ENCODE measurements at places on chromosomes 16 and 17. TPM values are rescaled to one million over a fixed set of nuclear protein-coding genes. Genes with fewer than 3 reads are reported as not detected.

The MRPS34 gene
- total RNA-seq, result 58.6 TPM

The KIF2B gene
- total RNA-seq, result not detected

The ZNHIT3 gene
- total RNA-seq, result 29.1 TPM

The MFSD6L gene
- total RNA-seq, result not detected

The HEXIM1 gene
- total RNA-seq, result 10.3 TPM

The PITPNM3 gene
- 0.99 TPM for total RNA-seq

The LPO gene
- total RNA-seq, result not detected

The RDM1 gene
- under 0.01 TPM for total RNA-seq

The CEP112 gene
- total RNA-seq, result 5.4 TPM

The FGF11 gene
- 0.33 TPM for total RNA-seq

The NPIPA2 gene
- total RNA-seq, result 0.77 TPM

The MYOCD gene
- total RNA-seq, result 0.17 TPM

The HOXB5 gene
- 2.1 TPM for total RNA-seq

The C1QL1 gene
- 1.3 TPM for total RNA-seq

The TGFB1I1 gene
- total RNA-seq, result 46.9 TPM

The ALDH3A1 gene
- total RNA-seq, result 0.17 TPM

The SLC13A2 gene
- total RNA-seq, result not detected

The FLYWCH2 gene
- total RNA-seq, result 56.8 TPM

The PRR35 gene
- not detected for total RNA-seq

The TPSD1 gene
- not detected for total RNA-seq

The KRTAP1-5 gene
- total RNA-seq, result not detected

The RTN4RL1 gene
- 0.51 TPM for total RNA-seq

The KRT9 gene
- total RNA-seq, result not detected

The TNP2 gene
- total RNA-seq, result not detected

The HSD17B1 gene
- 2.6 TPM for total RNA-seq

The OR4D1 gene
- total RNA-seq, result not detected

The STX1B gene
- total RNA-seq, result 2.1 TPM

The ASIC2 gene
- 0.50 TPM for total RNA-seq

The INO80E gene
- total RNA-seq, result 16.3 TPM

The AOC2 gene
- total RNA-seq, result 0.33 TPM

The SCARF1 gene
- 0.99 TPM for total RNA-seq

The MFAP4 gene
- total RNA-seq, result 137 TPM

The IL21R gene
- 7.4 TPM for total RNA-seq

The SLC35G6 gene
- total RNA-seq, result not detected

The C17orf78 gene
- total RNA-seq, result not detected

The EPX gene
- total RNA-seq, result not detected

The HBQ1 gene
- total RNA-seq, result not detected

The GGA3 gene
- total RNA-seq, result 8.0 TPM

The IL34 gene
- total RNA-seq, result 5.1 TPM

The PRAC1 gene
- total RNA-seq, result not detected

The FBXO39 gene
- total RNA-seq, result 0.66 TPM

The CPNE2 gene
- 14.6 TPM for total RNA-seq

The EME2 gene
- 8.3 TPM for total RNA-seq

The KRTAP3-2 gene
- not detected for total RNA-seq

Measured in fibroblast of lung (primary cell).